AG08395 (cell line): ENCODE measurements at places on chromosomes 2 and 18.
A peak's percentile ranks its signal among the peaks of the same experiment; 100 is the strongest.

- no peak for DNase-seq
These were observed 184.7 kb upstream of the LINC00305 start for GRCh38 chr18:64333584-64333983.

DNA sequence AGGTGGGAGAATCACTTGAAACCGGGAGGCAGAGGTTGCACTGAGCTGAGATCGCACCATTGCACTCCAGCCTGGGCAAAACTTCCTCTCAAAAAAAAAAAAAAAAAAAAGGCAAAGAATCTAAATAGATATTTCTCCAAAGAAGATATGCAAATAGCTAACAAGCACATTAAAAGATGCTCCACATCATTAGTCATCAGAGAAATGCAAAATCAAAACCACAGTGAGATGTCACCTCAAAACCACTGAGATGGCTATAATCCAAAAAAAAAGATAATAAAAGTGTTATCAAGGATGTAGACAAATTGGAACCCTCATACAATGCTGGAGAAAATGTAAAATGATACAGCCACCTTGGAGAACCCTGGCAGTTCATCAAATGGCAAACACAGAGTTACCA is 8.4 kb downstream of the ST8SIA5 start:
- no peak for DNase-seq

DNA sequence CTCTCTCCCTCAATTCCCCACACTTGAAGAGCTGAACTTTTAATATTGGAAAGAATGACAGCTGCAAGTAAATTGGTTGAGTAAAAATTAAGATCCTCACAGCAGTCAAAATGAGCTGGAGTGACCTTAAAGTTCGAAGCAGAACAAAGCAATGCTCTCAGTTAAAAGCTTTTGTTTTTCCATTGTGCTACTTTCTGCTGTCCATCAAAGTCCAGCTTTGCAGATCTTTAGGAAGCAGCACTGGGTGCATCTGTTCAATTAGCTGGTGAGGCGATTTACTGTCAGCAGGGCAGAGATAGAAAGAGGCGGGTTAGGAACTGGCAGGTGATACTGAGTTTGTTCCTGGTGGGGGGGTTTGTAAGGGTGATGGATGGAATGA is 834.8 kb downstream of the CPS1 start:
- DNase-seq, result no peak

- DNase-seq, result no peak
These were observed 46.2 kb downstream of the HPCAL1 start for GRCh38 chr2:10348891-10349290.

- DNase-seq, result no peak
These were observed 652.6 kb downstream of the BCL11A start for GRCh38 chr2:59900728-59901452.

- DNase-seq, result no peak
These were observed 12.7 kb downstream of the NCK2 start for GRCh38 chr2:105757433-105757832.

DNA sequence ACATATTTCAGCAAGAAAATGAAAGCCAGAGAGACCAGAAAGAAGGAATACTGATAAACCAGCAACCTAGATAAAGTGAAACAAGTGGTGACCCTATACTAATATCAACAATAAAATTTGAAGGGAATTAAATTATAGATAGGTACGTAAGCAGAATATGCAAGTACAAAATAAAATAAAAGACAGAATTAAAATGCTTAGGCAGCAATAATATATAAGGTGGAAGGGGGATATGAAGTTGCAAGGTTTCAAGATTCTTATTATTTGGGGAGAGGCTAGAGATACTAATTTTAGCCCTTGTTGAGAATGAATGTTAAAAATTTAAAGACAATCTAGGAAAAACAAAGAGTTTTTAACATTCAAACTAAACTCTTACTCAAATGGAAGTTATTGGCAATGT is 39.6 kb downstream of the HDLBP start:
- DNase-seq, result no peak

GRCh38 chr18:68797871-68798270 is at the start of gene CCDC102B:
TSS of gene CCDC102B (plus strand) at chr18:68798080. CDS start at chr18:68836764, 38,684 bp downstream.
- DNase-seq, result peak; percentile 23

- DNase-seq, result peak; percentile 51
These were observed 67.4 kb downstream of the ADNP2 start for GRCh38 chr18:80176334-80177073.
